Endothelial cell (in vitro differentiated cells): ENCODE measurements at places on chromosomes 5 and 9.

- no peak for DNase-seq
Measured at GRCh38 chr9:120787933-120788332, 5.3 kb downstream of the FBXW2 start.

DNA sequence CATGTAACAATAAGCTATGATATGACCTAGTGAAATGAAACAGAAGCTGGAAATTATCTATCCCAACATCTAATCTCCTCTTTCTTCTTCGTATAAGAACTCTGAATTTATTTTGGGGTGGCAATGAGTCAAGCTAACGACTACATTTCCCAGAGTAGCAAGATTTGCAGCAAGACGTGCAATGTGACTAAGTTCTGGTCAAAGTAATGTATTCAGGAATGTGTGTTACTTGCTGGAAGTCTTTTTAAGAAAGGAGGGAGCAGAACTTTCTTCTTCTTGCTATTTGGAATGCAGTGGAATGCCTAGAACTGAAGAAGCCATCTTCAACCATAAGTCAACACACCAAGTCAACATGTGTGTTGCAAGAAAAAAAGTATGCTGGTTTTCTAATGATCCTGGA is 406.6 kb upstream of the MEF2C start:
- no peak for DNase-seq

DNA sequence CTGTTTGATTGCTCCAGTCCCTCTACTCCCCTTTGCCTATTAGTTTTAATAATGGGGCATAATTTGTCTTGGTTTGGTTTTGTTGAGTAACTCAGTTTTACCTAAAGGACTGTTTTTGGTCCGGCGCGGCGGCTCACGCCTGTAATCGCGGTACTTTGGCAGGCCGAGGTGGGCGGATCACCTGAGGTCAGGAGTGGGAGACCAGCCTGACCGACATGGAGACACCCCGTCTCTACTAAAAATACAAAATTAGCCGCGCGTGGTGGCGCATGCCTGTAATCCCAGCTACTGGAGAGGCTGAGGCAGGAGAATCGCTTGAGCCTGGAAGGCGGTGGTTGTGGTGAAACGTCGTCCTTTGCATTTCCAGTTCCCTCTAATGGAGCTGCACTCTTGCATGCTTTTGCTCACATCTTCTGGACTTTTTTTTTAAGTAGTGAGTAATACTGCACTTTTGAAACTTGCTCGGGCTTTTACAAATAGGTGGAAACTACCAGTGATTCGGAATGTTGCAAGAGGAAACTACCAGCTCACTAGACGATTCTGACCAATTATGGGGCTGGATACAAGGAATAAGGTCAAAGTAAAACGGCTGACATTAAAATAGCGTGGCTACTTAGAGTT is 721 bp upstream of the MAML1 start:
- DNase-seq, result peak; percentile 6

- no peak for DNase-seq
Measured at GRCh38 chr9:114460513-114461199, 44.6 kb downstream of the WHRN start.

GRCh38 chr9:121798941-121799340 is 147.5 kb downstream of the DAB2IP start:
- DNase-seq, result no peak

DNA sequence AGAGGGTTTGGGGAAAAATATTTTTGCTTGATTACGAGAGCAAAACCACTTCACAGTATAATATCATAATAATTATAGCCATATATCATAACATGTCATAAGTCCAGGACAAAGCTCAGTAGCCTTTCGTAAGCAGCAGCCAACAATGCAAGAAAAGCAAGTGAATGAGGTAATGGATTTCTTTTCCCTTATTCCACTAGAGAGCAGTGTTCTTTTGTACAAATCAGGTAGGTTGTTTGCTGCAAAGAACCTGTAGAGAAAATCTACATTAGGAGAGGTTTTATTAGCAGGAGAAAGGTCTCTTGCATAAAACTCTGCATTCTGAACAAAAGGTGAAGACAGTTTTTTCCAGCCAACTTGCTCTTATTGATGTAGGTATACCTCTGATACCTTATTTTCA is 1033.4 kb downstream of the TLE4 start:
- DNase-seq, result no peak

DNA sequence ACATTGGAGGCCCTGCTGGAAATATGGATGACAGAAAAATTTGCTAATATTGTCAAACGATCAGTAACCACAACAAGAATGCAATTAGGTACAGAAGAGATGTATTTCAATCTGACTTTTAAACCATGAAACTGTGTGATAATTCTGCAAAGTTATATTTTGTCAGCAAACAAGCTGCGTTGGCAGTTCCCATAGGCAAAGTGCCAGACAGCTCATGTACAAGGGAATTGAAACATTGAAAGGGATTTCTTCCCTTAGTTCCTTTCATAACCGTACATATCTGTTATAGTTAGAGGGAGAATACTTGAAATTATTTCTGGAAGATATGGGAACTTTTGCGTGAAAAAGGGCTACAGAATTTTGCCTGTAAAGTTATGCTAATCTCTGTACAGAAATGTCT is 419.4 kb upstream of the PTGER4 start:
- DNase-seq, result no peak

- no peak for DNase-seq
Measured at GRCh38 chr5:107985144-107985543, 314.4 kb upstream of the EFNA5 start.

DNA sequence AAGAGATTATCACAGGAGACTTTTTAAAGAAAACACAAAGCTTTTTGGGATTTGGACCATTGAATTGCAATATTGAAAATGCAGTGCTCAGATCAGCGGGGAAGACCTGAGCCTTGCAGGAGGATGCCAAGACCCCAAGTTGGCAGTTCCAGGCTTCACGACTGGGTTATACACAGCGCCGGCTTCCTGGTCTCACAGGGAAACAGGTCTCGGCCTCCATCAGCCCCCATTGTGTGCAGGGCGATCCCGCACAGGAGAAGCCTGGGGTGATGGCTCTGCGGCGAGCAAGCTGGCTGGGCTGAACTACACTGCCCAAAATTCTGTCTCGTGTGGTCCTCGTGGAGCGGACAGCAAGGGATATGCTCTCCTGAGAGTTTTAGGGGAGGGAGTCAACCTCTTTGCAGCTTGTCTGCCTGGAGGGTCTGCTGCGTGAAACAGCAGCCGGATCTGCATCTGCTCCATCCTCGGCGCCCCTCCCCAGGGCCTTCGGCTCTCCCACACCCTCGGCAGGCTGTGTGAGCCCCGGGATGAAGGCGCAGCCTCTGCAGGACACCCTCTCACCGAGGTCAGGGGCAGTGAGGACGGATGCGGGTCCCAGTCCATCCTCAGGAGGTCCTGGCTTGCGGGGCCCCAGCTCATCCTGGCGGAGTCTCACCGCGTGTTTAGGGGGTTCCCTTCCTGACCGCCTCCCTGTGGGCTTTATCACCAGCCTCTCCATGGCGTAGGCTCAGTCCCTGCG is 60.6 kb downstream of the NSUN2 start:
- no peak for DNase-seq

- DNase-seq, result peak; percentile 76
Measured at GRCh38 chr5:6435356-6435755, 13.3 kb upstream of the UBE2QL1 start.

GRCh38 chr5:91794856-91795548 is 411.9 kb upstream of the ARRDC3 start:
- no peak for DNase-seq

GRCh38 chr5:74356009-74356695 is 284.4 kb downstream of the ENC1 start:
- DNase-seq, result no peak

- no peak for DNase-seq
Measured at GRCh38 chr5:40409601-40410000, 270.1 kb upstream of the PTGER4 start.

GRCh38 chr5:131541762-131542161 is 93.3 kb downstream of the RAPGEF6 start:
- no peak for DNase-seq

DNA sequence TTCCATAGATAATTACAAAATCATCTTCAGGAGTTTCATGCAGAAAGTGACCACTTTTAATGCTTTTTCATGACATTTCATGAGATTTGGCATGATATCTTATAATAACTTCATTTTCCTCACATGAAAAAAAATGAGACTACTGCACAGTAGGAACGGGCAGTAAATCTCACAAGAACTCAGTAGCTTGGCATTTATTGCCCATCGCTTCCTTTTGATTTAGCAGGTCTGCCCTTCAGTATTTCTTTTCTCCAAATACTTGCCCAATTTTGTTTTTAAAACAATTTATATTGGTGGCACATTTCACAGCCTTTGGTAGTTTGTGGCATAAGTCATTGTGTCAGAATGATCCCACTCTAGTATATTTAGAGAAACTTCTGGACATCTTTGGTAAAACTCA is 711.8 kb upstream of the CHD1 start:
- no peak for DNase-seq

- DNase-seq, result no peak
Measured at GRCh38 chr5:116442095-116442534, 132.5 kb downstream of the SEMA6A start.

DNA sequence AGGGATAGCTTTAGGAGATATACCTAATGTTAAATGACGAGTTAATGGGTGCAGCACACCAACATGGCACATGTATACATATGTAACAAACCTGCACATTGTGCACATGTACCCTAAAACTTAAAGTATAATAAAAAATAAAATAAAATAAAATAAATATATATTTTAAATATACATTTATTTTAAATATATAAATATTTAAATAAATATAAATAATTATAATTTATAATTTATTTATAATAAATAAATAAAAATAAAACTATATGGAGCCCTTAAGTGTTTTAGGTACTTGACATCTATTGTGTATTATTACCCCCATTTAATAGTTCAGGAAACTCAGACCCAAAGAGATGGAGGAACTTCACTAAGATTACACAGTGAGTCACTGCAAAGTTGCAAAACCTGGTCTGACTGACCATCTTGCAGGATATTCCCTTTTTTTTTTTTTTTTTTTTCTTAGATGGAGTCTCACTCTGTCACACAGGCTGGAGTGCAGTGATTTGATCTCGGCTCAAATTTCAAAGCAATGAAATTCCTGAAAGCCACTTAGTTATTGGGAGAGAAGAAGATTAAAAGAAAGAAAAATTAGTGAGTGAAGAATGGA is 5.8 kb upstream of the C5orf52 start:
- no peak for DNase-seq

DNA sequence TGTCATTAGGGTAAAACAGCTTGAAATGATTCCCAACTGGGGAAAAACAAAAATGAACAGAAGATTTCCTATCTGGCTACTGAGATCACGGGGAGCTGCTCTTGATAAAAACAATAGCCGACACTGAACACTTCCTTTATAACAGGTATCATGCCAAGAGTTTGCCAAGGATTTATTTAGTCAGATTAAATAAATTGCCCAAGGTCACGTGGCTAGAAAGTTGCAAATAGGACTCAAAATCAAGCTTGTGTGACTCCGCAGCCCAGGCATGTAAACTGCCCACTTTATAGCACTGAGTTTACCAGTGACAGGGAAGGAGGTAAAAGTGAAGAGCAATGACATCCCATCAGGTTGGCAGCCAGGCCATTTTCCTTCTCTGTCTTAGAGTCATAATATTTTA is 120.7 kb upstream of the ZNF618 start:
- DNase-seq, result no peak

DNA sequence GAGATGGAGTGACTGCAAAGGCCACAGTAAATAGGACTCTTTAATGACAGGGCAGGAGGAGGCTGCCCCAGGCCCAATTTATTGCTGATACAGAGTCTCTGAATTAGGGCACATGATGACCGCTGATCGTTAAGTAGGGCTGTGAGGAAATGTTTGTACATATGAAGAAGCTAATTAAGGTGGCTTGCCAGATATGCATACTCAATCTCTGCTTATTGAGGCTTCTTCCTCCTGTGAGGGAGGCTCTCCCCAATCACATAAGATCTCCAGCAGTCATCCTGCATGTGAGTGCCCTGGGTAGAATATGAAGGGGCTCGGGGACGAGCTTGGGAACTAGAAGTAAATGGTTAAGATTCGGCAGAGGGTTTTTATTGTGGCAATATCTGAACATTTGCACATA is 8.2 kb upstream of the CD180 start:
- no peak for DNase-seq

- no peak for DNase-seq
Measured at GRCh38 chr5:15680455-15680854, 180.5 kb downstream of the FBXL7 start.

GRCh38 chr5:56822981-56823380 is 7.6 kb downstream of the MAP3K1 start:
- no peak for DNase-seq

- no peak for DNase-seq
Measured at GRCh38 chr9:33223696-33224095, 16.3 kb upstream of the SPINK4 start.

DNA sequence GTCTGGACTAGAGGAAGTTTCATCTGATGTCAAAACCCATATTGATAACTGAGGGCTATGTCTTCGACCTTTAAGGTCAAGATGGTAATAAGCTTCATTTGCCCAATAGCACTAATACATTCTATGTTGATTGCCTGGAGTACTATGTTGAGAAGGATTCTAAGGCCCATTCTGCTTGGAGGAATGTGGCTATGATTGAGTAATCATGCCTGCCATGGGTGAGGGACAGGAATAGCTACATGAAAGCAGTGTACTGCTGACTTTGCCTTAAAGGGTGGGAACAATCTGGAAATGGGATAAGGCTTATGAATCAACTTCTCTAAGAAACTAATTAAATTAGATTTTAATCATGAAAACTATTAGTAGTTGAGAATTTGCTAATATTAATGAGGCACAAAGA is 13.6 kb downstream of the NNT start:
- no peak for DNase-seq

DNA sequence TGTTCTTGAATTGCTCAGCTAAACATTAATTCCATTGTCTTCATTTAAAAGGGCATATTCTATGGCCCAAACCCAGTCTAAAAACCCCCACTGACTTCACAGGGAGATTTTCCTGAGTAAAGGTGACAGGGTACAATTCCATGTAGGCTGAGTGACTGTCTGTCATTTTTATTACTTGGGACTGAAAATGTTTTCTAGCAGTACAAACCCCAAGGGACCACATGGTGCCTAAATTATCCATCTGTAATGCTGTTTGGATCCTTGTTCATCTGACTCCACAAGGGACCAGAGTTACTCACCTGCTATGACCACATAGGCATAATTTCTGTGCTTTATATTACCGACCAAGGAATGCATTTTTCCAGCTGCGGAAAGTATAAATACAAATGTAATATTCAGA is 349.1 kb downstream of the ZNF608 start:
- no peak for DNase-seq

DNA sequence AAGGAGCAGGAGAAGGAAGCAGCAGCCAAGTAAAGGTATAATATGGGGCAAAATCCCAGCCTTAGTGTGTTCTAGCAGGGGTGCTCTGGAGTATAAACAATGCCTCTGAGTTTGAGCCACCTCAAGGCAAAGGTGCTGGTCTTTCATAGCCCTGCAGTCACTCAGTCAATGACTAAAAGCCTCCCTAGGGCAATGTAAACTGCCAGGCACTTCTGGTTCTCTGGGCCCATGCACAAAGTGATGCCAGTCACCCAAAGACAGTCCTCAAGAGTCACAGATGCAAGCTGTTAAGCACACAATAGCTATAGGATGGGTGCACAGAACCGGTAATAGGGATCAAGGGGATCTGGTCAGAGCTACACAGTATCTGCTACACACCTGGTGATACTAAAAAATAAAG is 12.6 kb downstream of the ZBTB5 start:
- DNase-seq, result no peak

GRCh38 chr5:17156463-17156862 is 61.0 kb upstream of the BASP1 start:
- no peak for DNase-seq
